ENCODE measurements at places on chromosomes 5 and 9.

- DNase-seq, result no peak
Measured at GRCh38 chr9:17614903-17615302, 36.0 kb downstream of the SH3GL2 start.

GRCh38 chr5:96031811-96032261, 70.2 kb upstream of the ELL2 start:
- peak; percentile 52 for DNase-seq

DNA sequence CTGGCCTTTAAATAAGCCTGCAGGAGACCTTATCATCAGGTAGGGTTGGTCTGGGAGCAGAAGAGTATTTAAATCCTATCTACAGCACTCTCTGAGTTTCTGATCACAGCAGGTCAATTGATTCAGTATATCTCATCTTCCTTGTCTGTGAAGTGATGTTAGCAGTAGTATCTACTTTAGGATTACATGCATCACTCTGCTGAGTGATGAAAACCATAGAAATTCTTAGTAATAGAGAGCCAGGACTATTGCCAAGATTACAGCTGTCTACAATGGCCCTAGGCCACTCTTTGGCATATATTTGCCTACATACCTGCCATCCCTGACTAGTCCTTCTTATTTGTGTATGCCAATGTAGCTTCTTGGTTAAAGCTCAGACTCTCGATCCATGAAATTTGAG, 183.8 kb downstream of the ASTN2 start:
- no peak for DNase-seq

- no peak for DNase-seq
Measured at GRCh38 chr5:174727794-174728680, 3.7 kb downstream of the MSX2 start.

DNA sequence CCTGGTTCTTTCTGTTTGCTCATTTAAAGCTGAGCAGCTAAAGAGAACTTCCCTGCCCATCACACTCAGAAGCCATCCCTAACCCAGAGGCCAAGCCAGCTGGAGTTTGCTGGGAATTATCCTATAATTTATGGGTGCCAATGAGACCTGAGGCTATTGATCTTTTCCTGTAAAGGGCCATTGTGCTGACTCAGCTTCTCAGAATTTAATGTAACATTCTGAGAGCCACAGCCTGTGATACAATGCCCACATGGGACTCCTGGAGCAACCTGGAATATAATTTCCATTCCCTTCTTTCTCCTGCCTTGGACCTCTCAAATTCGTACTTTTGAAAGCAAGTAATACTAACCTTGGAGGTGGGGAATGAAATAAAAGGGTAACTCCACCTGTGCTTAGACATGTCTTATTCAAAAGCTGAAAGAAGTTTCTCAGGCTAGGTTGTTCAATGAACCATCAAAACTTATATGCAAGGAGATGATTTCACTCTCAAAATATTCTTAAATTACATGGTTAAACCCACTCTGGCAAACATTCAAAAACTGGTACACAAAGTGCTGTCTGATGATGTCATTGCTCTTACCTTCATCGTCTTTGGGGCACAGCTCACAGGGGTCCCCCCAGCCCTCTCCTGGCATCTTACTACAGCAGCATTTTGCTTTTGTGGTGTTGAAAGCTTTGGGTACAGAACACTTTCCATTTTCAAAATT, 206.7 kb downstream of the SLC12A2 start:
- DNase-seq, result no peak

DNA sequence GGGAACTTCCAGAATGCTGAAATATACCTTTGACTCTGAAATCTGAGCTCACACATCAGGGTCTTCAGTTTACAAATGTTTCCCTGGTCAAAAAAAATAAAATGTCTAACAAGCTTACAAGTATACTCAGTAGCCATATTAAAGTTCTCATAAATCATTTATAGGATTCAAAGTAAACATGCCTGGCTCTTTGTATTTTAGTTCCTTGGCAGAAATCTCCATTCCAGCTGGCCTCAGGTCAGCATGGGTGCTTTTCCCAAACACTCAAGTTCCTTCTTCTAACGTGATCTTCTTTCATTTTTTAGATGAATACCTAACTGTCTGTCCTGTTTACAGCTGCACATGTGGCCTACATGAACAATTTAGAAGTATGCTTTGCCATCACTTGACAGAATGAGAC, 263.2 kb downstream of the GAS1 start:
- DNase-seq, result no peak

- DNase-seq, result no peak
Measured at GRCh38 chr5:10167806-10168205, 81.9 kb downstream of the ATPSCKMT start.

- DNase-seq, result no peak
Measured at GRCh38 chr9:131980267-131981016, 99.2 kb downstream of the MED27 start.

DNA sequence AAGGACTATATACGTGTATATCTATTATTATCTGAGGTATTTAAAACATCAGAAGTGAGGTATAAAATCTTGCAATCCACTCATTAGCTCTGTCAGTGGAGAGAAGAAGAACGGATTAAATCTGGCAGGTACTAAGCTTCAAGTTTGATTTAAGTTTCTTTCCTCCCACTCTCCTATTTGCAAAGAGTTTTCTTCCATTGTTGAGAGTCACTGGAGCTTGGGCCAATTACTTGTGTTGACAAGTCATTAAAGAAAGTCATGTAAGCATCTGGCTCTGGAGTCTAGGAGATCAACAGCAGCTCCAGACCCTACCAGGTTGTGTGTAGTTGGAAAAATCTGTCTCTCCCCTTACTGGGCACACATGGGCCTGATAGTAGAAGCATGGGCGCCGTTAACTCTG, 476.8 kb upstream of the SMARCA2 start:
- DNase-seq, result no peak

GRCh38 chr9:105030285-105030684, 102.3 kb upstream of the ABCA1 start:
- DNase-seq, result no peak

DNA sequence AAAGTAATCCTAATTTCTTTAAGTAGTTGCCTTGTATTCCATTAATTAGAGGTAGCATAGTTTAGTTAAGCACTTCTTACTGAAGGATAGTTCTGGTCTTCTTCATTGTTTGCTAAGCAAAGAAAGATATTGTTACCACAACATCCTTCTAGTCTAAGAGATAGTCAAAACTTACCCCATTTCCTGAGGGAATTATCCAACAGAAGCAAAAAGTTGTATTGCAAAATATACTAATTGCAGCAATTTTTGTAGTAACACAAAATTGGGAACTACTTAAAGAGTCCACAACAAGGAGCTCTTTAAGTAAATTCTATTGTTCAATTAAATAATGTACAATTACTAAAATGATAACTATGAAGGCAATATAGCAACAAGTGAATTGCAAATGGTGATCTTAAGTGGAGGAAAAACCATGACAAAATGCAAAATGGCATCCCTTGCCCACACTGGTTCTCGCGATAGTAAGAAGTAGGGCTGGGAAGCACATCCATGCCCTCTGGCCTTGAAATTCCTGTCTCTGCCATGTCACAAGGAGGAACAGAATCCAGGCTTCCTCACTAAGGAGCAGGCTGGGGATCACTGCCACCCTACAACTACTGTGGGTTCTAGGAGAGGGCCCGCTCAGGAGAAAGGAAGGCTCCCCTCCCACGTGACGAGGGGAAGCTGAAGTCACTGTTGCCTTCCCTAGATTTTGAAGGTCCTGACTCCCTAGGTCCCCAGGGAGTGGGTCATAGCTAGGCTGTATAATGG, 23.3 kb upstream of the MEGF9 start:
- no peak for DNase-seq

- no peak for DNase-seq
Measured at GRCh38 chr5:87137283-87137682, 130.4 kb upstream of the RASA1 start.

GRCh38 chr5:84383296-84383815, 1.3 kb downstream of the EDIL3 start:
- DNase-seq, result no peak

DNA sequence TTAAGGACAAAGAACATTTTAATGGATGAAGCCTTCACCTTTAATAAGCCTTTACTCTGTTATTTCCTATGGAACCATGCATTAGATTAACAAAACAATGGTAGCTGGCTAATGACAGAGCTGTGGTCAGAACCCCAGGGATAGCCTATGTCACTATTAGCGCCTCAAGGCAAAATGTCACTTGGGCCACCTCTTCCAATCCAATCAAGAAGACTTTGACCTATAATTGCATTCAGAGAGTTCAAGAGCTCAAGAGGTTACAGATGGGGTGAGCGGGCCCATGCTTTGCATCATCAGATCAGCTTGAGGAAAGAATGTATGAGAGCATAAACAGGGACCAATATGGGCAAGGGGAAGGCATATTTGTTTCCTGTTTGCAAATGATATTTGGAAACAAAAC, 425.1 kb downstream of the ARHGEF28 start:
- no peak for DNase-seq

- DNase-seq, result no peak
Measured at GRCh38 chr5:126544087-126544740, 50.8 kb downstream of the ALDH7A1 start.

GRCh38 chr5:54001976-54002775, 308.2 kb downstream of the ARL15 start:
- DNase-seq, result no peak

DNA sequence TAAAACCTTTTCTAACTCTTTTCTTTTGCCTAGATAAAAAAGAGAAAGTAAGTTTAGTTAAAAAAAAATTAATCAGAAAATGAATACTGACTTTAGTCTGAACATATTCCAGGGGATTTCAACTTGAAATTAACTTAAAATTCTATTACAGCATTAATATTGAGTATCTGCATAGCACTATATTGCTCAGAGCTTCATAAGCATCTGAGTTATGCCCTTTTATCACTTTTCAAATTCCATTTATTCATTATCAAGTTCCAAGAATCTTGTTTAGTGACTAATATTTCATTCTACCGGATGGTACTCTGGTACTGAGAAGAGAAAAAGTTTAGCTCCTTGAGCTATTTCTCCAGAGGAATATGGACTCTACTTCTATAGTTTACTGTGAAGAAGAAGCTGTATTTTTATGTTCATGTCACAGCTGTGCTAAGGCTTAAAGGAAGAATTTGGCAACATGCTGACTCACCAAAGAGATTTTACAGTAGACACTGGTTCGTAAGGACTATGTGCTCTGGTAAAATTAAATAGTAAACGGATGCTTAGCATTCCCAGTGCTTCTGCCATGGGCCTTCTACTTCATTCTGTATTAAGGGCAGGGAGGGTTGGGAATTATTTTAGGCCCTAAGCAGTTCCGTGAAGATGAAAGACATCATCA, 285.2 kb upstream of the SEMA6A start:
- DNase-seq, result no peak

GRCh38 chr9:129885018-129885669, 49.9 kb downstream of the USP20 start:
- no peak for DNase-seq

GRCh38 chr9:120490888-120491595, 88.9 kb downstream of the CDK5RAP2 start:
- no peak for DNase-seq

DNA sequence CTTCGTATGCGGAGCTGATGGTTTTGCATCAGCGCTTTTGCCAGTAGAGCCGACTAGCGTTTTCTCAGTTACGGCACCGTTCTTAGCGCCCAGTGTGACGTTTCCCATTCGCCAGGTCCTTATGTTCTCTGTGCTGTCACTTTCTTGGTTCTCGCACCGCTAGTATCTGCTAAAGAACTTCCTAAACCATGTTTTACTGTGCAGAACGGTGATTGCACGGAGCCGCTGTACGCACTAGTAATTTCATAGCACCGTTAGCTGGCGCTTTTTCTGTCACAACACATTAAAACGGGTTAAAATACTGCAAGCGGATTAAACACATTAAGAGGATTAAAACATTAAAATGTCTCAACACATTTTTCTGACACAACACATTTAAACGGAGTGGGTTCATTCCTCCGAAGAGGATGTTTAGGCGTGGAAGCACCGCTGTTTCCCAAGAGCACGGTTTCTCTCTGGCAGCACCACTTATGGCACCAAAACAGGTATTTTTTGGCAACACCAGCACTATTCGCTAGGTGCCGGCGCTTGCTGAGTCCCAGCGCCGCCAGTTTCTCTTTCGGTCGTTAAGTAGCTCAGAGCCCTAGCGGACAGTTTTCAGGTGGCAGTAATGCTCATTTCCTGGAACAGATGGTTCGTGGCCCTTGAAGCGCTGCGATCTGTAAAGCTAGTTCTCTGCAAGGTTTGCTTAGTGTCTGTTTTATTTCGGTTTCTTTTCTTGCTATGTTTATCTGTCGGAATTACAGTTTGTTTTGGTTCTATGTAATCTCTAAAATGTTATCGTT, 20.3 kb downstream of the ANXA2R start:
- DNase-seq, result no peak

GRCh38 chr9:121640076-121640475, 11.4 kb upstream of the DAB2IP start:
- DNase-seq, result no peak

DNA sequence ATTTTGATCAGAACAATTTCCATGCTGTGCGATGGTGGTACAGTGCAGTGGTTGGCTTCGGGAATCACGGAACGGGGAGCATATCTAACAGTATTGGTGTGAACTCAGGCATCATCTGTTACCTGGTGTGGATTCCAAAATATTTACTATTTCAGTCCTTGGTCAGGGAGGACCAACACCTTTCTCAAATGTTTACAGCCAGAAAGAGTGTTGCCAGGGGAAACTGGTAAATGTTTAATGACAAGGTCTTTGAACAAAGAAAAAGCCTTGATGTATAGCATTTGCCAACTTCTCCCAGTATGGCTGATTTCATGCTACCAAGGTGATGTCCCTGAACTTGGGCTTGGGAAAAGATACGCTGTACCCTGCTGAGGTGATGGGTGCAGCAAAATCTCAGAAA, 145.6 kb upstream of the POC5 start:
- DNase-seq, result no peak

DNA sequence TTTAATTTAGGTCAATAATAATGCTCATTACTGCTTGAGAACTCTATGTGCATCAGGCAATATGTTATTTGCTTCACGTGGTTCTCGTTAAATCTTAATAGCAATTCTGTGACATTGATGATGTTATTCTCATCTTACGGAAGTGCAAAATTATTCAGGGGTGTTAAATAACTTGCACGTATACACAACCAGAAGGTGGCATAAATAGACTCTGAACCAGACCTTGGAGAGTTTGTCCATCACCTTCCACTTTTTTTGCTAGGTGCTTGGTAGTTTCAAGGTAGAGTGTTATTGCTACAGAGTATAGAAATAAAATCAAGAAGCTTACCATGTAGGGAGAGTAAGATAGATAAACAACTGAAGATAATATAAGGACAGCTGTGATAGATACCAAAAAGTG, 23.6 kb upstream of the TNFAIP8 start:
- DNase-seq, result no peak

- DNase-seq, result peak; percentile 6
Measured at GRCh38 chr5:28766565-28767158, 1728.3 kb upstream of the CDH9 start.

- DNase-seq, result no peak
Measured at GRCh38 chr9:33453286-33453860, 6.0 kb upstream of the AQP3 start.

GRCh38 chr5:91328743-91329142, 54.4 kb downstream of the ARRDC3 start:
- DNase-seq, result no peak

GRCh38 chr5:2427983-2428382, 323.5 kb downstream of the IRX2 start:
- no peak for DNase-seq
